ENCODE measurements at places on chromosomes 6 and 20.

DNA sequence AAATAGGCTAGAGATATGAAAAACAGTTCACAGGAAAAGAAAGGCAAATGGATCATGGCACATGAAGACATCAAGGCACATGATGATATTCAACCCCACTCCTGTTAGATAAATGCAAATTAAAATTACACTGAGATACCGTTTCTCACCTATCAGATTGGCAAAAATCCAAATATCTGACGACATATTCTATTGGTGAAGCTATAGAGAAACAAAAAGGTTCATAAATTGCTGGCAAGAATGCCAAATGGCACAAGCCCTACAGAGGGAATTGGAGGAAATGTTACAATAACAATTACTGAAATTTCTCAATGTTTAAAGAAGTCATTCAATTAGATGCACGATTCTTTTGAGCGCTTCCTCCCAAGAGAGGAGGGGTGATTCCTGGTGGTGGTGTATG, 45.3 kb upstream of the DSN1 start:
- DNase-seq: no peak

- no peak for DNase-seq
These were observed 25.3 kb downstream of the ZNF217 start for GRCh38 chr20:53568351-53568750.

DNA sequence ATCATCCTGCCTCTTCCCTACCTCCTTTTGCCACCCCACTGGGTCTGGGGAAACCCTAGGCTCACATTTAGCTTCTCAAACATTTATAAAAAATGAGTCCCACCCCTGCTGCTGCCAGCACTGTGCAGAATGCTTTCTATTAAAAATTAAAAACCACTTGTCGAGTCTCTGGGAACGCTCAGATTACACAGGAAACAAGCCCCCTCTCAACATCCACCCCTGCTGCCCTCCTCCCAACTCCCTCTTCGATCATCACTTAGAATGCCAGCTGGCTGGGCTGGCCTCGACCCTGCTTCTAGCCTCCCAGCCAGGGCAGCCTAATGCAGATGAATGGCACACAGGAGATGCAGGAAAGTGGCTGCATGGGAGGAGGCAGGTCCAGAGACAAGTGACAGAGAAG, 75.8 kb downstream of the CDH22 start:
- no peak for DNase-seq

DNA sequence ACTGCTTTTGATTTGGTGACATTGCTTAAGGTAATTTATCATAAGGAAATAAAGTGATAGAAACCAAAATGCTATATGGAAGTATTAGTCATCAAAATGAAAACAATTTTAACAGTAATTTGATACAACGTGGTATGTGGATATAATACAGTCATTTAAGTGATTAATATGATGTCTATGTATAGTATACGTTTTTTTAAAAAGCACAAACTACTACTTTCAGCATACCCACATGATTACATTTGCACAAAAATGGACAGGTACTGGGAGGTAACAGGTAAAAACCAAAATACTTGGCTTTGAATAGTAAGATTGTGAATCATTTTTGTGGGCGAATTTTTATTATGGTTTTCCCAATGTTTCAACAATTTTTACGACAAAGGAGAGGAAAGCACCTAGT, 97.6 kb downstream of the OGFRL1 start:
- DNase-seq: no peak

- DNase-seq: no peak
These were observed 569.0 kb downstream of the KIF16B start for GRCh38 chr20:16004108-16004854.

- DNase-seq: no peak
These were observed 4.5 kb upstream of the ALDH8A1 start for GRCh38 chr6:134954272-134955000.

GRCh38 chr6:169326067-169326799, 72.6 kb upstream of the THBS2 start:
- no peak for DNase-seq

DNA sequence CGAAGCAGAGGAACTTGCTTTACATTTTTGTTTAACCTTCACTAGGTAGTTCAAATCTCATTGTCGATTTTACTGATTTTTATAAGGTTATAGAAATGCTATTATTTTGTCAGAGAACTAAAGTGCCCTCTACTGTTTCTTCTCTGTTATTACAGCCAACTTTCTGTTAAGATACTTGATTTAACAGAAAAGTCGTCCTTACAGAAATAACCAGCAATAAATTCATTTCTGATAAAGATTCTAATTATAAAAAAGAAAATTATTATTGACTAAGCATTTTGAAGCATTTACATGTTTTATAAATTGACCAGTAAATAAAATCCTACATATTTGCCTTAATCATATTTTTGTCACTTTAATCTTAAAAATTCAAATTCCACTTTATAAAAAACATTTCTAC, 60.8 kb downstream of the OGFRL1 start:
- DNase-seq: no peak

GRCh38 chr6:55874316-55874715, 1.1 kb downstream of the BMP5 start:
- no peak for DNase-seq

GRCh38 chr6:32865724-32866443, 11.9 kb downstream of the PSMB9 start:
- DNase-seq: no peak

- no peak for DNase-seq
These were observed 1.1 kb downstream of the TBXT start for GRCh38 chr6:166166314-166167257.

GRCh38 chr6:81067057-81067456, 685.4 kb downstream of the TENT5A start:
- no peak for DNase-seq

DNA sequence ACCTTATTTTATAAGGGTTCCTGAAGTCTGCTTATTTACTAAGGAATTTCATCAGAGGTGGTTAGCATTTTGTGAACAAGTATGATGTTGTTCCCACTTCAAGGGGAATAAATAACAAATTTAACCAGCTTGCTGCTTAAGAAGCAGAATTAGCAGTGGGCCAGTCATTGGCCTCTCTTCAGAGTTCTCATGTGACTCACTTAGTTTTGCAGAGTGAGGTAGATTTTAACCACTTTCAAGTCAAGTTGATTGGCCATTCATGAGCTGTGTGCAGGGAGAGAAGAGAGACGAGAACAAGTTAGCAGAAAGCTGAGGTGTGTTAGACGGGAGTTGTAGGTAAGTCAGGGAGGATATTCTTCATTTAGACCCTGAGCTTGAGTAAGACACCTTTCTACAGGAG, 18.1 kb downstream of the TOP1 start:
- no peak for DNase-seq

- no peak for DNase-seq
These were observed 279.6 kb upstream of the JARID2 start for GRCh38 chr6:14966096-14966905.

GRCh38 chr20:47216819-47217410, 139.6 kb downstream of the ZMYND8 start:
- no peak for DNase-seq

DNA sequence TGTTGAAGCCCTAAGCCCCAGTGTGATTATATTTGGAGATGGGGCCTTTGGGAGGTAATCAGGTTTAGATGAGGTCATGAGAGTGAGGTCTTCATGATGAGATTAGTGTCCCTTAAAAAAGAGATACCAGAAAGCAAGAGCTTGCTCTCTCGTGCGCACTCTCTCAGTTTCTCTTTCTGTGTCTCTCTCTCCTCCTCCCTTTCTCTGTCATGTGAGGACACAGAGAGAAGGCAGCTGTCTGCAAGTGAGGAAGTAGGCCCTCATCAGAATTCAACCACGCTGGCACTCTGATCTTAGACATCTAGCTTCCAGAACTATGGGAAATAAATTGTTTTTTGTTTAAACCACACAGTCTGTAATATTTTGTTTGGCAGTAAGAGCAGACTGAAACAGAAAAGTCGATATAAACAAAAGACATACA, 180.5 kb downstream of the IBTK start:
- peak; percentile 5 for DNase-seq

DNA sequence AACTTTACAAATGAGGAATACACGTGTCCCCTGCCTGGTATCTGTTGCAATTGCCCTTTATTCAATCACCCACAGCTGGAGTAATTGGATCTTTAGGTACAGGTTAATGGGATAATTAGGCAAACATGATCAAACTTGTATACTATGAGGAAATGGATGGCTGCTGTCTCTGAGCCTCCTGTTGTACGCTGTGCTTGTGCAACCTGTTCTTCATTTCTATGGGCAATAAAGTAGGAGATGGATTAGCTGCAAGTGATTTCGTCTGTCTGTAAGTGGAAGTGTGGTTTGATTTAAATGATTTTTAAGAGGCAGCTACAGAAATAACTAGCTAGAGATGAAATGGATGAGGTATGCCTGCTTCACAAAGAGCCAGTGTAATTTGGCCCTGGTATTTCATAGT, 474.1 kb downstream of the RNF144B start:
- DNase-seq: no peak

- DNase-seq: no peak
These were observed 116.6 kb upstream of the CEP162 start for GRCh38 chr6:84344005-84344404.

DNA sequence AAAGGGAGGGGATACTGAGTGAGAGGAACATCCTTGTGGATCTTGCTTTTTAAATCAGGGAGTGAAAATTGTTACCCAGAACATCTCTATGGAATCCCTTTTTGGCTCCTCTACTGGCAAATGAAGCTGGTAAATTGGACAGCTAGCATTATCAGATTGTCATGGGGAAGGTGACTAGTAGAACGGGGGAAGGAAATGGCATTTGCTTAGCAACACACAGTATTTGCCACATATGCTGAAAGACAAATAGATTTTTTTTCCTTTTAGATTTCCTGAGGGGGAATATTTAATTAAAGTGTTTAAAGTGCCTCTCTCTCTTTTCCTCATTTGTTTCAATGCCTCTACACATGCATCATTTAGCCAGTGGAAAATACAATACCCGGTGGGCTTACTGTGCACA, 573.5 kb downstream of the BCKDHB start:
- no peak for DNase-seq

GRCh38 chr6:62445521-62445920, 159.5 kb upstream of the KHDRBS2 start:
- no peak for DNase-seq

- no peak for DNase-seq
These were observed 102.9 kb downstream of the FAXC start for GRCh38 chr6:99246602-99247001.

DNA sequence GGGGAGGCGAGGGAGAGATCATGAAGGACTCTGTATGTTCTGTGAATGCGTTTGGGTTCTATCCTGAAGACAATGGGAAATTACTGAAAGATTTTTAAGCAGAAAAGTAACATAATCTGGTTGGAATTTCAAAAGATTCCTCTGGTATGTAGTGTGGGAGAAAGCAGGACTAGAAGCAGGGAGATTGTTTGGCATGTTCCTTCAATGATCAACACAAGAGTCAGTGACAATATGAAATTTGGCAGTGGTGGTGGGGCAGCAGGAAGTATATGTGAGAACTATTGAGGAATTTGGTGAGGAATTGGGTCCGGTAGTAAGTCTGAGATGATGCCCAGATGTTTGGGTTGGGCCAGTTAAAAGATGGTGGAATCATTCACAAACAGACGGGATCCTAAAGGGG, 348.7 kb downstream of the CD83 start:
- no peak for DNase-seq

- no peak for DNase-seq
These were observed 235.0 kb downstream of the GMPR start for GRCh38 chr6:16473184-16473907.

DNA sequence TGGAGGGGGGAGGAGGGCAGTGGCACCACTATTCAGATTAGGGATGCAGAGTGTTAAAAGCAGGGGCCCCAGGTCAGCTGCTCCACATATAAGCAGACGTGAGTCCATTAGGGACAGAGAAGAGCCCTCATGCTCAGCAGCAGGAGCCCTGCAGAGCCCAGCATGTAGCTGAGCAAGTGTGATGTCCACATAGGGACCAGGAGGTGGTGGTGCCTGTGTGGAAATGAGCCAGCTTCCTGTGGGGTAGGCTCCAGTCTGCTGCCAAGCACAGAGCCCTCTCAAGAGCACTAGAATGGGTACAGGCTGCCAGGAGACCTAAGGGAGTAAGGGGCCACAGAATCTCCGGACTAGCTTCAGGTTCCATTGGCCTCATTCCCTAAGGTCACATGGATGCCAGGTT, 57.9 kb upstream of the MLN start:
- DNase-seq: no peak

DNA sequence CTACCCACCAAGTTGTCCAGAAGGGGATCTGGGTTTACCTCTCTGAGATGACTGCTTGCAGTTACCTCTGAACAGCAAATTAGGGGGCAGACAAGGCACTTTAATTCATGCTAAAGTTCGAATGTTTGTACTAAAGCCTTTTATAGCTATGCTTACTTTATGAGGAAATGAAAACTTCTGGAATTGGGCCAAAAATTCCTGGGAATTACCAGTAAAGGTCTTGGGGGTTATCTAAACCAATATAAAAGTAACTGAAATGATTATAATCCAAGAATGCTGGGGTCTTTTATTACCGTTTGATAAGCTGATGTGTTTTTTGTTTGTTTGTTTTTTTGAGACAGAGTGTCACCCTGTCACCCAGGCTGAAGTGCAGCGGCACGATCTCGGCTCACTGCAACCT, 7.9 kb upstream of the LZTS3 start:
- no peak for DNase-seq

GRCh38 chr6:38057994-38058393, 238.5 kb downstream of the ZFAND3 start:
- DNase-seq: no peak

DNA sequence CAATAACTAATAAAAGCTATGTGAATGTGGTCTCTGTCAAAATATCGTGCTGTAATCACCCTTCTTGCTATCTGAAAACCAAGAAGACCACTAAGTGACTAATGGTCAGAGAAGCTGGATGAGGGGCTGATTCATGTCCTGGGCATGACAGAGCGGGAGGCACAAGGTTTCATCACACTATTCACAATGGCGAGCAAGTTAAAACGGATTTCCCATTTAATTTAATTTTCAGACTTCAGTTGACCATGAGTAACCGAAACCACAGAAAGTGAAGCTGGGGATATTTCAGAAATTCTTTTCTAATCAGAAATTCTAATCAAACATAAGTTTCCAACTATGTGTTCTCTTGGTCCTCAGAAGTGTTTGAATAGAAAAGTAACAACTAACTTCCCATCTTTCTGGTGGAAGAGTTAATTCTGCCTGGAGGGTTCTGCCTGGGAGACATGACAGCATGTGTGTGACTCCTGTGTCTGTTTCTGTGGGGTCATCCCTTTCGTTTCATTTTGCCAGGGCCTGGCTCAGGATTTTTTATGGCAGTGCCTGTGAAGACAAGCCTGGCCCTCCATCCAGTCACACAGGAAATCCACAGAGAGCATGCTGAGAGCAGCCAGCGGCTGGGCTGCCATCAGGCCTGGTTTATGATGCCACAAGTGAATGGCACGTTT, 98.9 kb downstream of the FAM120B start:
- DNase-seq: no peak

GRCh38 chr6:170287371-170287876, 3.5 kb downstream of the DLL1 start:
- DNase-seq: no peak

- DNase-seq: no peak
These were observed 91.0 kb upstream of the MEI4 start for GRCh38 chr6:77561768-77562314.

- peak; percentile 3 for DNase-seq
These were observed 55.6 kb downstream of the ZNF292 start for GRCh38 chr6:87210979-87211378.
